ENCODE measurements at places on chromosomes 2 and 18. TPM values are rescaled to one million over a fixed set of nuclear protein-coding genes. Genes with fewer than 3 reads are reported as not detected.

DNA sequence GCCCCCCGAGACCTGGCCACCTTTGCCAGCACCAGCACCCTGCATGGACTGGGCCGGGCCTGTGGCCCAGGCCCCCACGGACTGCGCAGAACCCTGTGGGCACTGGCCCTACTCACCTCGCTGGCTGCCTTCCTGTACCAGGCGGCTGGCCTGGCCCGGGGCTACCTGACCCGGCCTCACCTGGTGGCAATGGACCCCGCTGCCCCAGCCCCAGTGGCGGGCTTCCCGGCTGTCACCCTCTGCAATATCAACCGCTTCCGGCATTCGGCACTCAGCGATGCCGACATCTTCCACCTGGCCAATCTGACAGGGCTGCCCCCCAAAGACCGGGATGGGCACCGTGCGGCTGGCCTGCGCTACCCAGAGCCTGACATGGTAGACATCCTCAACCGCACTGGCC is 554 bp downstream of the ASIC4 start:
- DNase-seq, result no peak

DNA sequence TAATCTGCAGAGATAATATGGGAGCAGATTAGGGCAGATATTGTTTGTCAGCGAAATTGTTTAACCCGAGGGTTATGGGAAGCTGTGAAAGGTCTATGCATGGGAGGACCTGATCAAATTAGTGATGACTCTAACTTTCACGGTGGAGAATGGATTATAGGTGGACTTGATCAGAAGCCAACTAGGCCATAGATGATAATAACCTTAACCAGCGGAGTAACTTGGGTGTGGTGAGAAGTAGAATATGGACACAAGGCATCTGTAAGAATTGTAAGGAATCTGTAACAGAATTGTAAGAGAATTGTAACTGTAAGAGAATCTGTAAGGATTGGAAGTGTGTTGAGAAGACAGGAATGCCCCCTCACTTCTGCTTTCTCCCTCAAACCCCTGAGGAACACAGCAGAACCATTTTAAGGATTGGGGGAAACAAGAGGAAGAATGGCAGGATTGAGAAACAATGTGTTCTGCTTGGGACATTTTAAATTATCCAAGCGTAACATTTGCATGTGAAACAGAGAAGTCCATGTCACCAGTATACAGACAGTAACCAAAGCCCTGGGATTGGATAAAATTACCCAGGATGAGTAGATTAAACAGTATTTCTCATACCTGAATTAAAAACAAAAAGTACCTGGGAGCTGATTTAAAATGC is 14.9 kb upstream of the SLC39A10 start:
- no peak for DNase-seq

DNA sequence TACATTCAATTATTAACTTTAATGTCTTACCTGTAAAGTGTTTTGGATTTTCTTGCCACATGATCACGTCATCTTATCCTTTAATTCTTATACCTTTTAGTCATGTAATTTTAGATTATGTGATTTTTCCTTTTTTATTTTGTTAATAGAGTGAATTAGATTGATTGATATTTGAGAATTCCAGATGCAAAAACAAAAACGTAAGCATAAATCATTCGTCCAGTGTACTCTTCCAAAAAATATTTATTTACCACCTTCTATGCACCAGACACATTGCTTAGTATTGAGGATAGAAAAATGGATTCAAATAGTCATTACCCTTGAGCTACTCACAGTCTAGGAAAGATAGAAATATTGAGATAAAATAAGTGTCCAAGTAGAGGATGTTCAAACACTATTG is 249.6 kb downstream of the PDE11A start:
- DNase-seq, result no peak

DNA sequence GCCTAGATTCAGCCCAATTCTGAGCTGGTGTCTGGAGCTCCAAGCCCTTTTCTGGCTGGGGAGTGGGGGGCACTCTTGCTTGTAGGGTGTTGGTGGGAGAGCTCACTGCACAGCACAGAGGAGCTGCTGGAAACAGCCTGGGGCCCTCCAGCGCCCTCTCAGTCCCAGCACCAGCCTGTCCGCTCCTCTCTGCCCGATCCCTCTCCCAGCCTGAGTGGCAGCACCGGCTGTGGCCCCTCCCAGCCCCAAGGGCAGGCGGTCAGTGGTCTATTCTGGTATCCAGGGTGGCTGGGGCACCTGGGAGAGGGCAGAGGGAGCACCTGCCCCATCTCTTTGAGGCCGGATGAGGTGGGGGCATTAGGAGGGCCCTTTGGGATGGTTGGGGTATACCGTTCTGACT is 13.2 kb upstream of the DES start:
- DNase-seq, result no peak

DNA sequence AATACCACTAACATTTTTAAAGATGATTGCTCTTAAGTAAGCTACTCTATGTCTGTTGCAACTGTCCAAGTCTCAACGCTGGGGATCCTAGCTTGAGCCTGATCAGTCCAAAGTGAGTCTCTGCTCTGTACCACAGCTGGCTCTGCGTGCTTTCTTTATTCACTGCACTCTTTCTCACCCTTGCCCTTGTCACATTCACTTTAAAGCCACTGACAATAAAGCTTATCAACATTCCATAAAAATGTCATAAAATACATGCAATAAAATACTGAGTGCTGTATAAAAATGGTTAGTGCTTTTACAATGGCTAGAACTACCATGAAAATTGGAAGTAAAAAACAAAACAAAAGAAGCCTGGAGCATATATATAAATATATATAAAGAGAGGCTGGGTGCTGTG is 45.5 kb upstream of the LRRTM4 start:
- no peak for DNase-seq

DNA sequence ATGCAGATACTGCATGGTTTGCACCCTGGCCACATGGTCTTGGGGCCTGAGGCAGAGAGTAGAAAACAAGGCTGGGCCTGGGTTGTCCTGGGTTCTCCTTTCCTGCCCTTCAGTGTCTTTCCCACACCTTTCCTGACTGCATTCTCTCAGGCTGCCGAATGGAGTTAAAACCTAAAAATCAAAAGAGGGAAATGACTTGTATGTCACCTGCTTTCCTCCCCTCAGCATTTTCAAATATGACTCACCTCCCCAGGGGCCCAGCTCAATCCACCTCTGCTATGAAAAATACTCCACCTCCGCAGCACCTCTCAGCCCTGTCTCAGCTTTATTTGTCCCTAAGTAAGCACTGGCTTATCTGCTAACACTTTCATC is 457.8 kb upstream of the MEX3C start:
- no peak for DNase-seq

- no peak for DNase-seq
These were observed 73.4 kb downstream of the RAPH1 start for GRCh38 chr2:203461746-203462145.

GRCh38 chr18:49100226-49100968 is 149.6 kb upstream of the SMAD7 start:
- no peak for DNase-seq

- no peak for DNase-seq
These were observed 38.9 kb upstream of the LPIN2 start for GRCh38 chr18:3051718-3052410.

DNA sequence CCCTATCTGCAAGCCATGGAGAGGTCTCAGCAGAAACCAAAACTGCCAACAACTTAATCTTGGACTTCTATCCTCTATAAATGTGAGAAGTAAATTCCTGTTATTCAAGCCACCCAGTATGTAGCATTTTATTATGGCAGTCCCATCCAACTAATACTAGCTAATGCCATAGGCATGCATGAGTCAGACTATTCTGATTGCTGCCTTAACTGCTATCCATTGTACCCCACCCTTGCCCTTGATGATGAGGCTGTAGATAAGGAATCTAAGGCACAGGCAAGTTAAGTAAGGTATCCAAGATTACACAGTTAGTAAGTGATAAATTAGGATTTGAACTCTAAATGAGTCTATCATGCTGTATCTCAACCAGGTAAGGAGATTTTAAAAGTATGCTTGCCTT is 223.0 kb downstream of the UBE2E3 start:
- DNase-seq, result no peak

GRCh38 chr2:236172255-236173035 is 4.3 kb upstream of the GBX2 start:
- no peak for DNase-seq

- DNase-seq, result no peak
These were observed 280.9 kb upstream of the ZSWIM2 start for GRCh38 chr2:187129868-187130267.

GRCh38 chr2:48601349-48601748 is 16.3 kb upstream of the GTF2A1L start:
- DNase-seq, result no peak

DNA sequence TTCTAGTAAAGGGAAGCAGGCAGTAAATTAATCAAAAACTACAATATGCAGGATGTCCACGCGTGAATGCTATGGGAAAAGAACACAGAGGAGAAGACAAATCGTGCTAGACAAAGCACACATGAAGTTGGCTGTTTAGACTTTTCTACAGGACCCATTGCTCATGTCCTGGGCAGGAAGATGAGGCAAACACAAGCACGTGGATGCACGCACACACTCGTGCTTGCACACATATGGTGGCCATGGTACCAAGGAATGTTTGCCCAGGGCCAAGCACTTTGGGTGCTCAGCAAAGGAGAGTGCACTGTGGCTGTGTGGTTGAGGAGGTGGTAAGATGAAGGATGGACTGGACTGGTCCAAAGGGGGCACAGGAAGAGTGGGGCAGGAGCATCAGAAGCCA is 80.2 kb upstream of the MCFD2 start:
- DNase-seq, result no peak

The RIOK3 gene
- total RNA-seq, result 51.4 TPM

The ASTL gene
- total RNA-seq, result not detected

The ORMDL1 gene
- total RNA-seq, result 30.3 TPM

The MYOM1 gene
- 377 TPM for total RNA-seq

Measured in right cardiac atrium (tissue), 5 donors.